Activated CD8-positive, alpha-beta memory T cell treated with anti-CD3 and anti-CD28 coated beads, Interleukin-2, amount 50 U/mL, for 48 hours (primary cell): ENCODE measurements at places on chromosomes 6 and 20.

DNA sequence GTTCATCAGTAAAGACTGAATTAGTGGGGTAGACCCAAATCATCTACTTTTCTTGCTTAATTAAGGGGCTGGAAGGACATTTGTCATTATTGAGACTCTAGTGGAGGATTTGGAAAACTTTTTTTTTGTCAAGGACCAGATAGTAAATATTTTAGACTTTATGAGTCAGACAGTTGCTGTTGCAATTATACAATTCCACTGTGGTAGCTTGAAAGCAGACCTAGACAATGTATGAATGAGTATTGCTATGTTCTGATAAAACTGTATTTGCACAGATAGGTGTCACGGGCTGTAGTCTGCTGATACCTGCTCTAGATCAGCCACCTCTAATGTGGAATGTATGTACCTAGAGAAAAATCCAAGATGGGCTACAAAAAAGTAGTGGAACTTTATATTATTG is 175.0 kb downstream of the CARMIL1 start:
- no peak for DNase-seq

- DNase-seq, result no peak
Measured at GRCh38 chr6:84416043-84416657, 188.7 kb upstream of the CEP162 start.

- DNase-seq, result no peak
Measured at GRCh38 chr20:10075606-10076005, 40.8 kb downstream of the ANKEF1 start.

DNA sequence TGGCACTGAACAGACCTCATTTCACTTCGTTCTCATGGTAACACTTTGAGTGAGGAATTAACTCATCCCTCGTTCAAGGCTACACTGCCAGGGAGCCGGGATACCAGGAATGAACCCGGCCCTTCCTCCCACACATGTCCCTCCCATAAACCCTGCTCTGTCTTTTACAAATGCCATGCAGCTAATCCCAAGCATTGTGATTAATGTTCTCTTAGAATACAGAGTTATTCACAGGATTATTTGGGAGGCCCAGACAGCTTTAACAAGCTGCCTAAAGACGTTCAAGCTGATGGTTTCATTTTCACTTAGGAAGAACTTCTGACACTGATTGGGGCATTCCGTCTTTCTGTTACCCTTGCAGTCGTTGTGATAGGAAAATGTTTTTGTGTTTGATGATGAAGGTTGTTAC is 42.5 kb upstream of the CD83 start:
- no peak for DNase-seq

- peak; percentile 51 for DNase-seq
Measured at GRCh38 chr6:25660512-25660911, 8.5 kb downstream of the SCGN start.

DNA sequence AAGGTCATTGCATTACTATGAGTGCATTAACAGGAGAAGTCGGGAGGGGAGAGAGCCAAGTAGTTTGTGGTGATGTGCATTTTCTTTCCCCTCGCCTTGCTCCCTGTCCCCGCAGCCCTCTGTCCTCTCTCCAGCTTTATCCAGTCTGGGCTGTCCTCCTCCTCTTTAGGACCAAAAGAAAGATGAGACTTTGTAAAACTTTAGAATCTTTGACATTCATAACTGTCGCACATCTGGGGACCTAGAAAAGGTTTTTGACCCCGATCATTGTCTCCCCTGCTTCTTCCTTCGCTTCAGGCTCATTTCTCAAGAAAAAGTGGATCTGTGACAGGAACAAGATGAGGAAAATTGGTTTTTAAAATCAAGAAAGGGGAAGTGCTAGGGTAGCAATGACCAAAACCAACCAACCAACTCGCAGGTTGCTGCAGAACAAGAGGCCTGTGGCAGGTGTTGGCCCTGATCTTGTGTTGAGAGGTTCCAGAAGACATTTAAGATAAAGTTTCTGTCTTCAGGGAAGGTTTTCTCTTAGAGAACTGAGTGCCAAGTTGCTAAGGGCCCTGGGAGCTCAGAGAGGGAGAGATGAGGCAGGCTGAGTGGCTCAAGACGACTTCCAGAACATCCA is 17.6 kb downstream of the SYTL3 start:
- peak; percentile 35 for DNase-seq

DNA sequence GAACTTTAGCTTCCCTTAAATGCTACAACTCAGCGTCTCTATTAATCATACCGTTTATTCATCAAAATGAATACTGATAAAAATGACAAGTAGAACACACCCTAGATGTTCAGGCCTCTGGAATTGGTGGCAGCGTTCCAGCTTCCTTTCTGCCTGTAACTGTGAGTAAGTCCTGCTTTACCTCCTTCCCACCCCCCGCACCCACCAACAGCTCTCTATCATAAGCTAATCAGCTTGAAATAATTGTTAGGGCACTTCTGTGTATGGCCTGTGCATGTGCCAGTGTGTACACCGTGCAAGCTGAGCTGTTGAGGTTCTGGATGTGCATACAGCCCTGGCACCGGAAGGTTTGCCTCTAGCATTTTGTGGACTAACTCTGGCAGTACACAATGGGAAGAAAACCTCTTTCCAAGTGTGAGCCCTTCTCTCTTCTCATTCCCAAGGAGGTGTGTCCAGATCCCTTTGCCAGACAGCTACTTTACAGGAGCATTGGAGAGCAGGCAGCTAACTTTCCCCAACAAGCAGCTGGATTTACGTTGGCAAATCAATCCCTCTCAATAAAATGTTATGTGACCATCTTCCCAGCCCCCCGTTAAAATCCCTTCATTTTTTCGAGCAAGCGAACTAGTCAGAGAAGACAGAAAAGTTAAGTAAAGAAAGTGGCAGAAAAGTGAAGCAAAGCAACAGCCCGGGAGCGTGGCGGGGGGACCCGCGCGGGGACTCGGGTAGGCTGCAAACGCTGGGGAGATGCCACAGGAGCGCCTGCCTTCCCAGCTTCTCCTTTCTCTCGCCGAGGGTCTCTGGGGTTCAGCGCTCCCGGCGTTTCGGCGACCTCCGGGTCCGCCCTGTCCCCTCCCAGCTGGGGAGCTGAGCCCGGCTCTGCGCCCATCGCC is 803 bp upstream of the ADGRG6 start:
- peak; percentile 53 for DNase-seq

- DNase-seq, result peak; percentile 36
Measured at GRCh38 chr6:170439366-170440361, 113.4 kb downstream of the PSMB1 start.

DNA sequence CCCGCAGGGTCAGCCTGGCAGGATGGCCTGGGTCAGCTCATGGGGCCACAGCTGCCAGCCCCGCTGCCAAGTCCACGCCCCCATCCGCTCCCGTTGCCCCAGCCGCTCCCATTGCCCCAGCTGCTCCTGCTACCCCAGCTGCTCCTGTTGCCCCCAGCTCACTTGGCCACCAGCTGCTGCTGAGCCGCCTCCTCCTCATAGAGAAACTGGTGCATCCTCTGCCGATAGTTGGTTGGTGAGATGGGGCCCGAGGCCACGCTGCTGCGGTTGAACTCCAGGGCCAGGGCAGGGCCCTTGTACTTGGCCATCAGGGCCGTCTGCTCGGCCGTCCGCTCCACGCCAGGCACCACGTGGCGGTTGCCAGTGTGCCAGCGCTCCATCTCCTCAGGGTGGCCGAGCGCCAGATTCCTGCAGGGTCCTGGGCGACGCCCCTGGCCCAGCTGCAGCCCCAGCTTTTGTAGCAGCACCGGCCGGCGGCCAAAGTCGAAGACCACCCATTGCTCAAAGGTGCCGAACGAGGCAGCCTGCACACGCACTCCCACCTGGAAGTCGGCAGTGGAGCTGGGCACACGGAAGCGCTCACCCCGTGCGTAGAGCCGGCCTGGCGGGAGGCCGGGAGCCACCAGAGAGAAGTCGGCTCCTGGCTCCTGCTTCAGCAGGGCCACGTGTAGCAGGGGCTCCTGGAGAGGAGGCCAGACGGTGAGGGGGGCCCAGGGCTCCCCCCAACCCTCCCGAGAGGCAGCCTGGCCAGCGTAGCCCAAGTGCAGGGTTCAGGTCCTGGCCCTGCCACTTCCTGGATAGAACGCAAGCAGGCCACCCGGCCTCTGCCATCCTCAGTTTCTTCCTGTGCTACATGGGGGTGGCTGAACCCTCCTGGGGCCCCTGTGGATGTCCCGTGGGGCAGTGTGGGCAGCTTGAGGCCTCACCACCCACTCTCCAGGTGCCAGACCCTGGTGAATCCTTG is 4.8 kb downstream of the HELZ2 start:
- DNase-seq, result no peak

GRCh38 chr20:19770375-19770774 is 12.3 kb downstream of the RIN2 start:
- no peak for DNase-seq

- peak; percentile 22 for DNase-seq
Measured at GRCh38 chr20:33640287-33640686, 21.8 kb upstream of the C20orf144 start.

GRCh38 chr6:11683871-11684270 is 94.7 kb downstream of the ADTRP start:
- no peak for DNase-seq
